ENCODE measurements at places on chromosomes 4 and X.

- DNase-seq: no peak
These were observed 28.1 kb downstream of the INPP4B start for GRCh38 chr4:142818031-142818430.

DNA sequence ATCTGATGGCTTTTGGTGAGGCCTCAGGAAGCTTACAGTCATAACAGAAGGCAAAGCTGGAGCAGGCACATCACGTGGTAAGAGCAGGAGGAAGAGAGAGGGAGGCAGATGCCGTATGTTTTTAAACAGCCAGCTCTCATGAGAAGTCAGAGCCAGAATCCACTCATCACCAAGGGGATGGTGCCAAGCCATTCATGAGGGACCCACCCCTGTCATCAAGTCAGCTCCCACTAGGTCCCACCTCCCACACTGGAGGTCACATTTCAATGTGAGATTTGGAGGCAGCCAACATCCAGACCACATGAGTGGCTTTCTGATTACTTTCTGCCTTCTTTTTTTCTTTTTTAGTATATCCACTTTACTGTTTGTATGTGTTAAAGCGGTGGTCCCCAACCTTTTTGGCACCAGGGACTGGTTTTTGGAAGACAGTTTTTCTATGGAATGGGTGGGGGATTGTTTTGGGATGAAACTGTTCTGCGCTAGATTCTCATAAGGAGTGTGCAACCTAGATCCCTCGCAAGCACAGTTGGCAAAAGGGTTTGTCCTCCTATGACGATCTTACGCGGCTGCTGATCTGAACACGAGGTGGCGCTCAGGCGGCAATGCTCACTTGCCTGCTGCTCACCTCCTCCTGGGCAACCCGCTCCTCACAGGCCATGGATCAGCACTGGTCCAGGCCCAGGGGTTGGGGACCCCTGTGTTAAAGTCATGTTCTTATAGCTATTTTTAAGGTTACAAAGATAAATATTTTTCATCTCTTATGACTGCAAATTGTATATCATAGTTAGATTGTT lies 61.7 kb downstream of the SLIT2 start:
- DNase-seq: no peak

DNA sequence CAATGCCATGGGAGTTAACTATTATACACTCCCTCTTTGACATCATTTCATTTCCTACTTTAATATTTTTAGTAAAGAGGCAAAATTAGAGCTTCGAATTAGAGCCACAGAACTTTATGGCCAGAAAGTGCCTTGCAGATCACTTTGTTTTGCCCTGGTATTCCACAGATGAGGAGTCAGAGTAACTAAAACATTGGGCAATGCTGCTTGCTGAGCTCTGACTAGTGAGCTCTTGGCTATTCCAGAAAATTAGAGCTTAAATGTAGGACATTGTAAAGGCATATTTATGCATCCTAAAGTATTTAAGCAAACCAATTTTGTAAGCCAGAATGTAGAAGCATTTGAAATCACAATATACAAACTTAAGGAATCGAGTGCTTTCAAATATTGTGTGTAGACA lies 6.3 kb upstream of the ZNF827 start:
- DNase-seq: no peak

DNA sequence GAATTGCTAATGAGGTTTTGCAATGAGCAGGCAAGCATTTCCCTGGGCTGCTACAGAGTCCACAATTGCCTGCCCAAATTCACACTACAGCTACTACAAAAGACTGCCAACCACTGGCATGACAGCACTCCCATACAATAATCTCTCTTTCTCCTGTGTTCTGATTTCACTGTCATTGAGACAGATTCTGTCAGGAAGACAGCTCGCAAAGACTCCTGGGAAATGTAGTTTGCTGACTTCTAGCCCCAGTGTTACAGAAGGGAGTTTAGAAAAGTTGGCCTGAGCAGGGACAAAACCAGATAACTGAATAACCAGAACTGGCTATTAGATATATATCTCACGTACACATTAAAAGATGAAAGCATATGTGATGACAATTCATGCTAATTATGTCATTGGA lies 1231.3 kb upstream of the PRKX start:
- DNase-seq: no peak
